ENCODE measurements at places on chromosomes 7 and 10.

DNA sequence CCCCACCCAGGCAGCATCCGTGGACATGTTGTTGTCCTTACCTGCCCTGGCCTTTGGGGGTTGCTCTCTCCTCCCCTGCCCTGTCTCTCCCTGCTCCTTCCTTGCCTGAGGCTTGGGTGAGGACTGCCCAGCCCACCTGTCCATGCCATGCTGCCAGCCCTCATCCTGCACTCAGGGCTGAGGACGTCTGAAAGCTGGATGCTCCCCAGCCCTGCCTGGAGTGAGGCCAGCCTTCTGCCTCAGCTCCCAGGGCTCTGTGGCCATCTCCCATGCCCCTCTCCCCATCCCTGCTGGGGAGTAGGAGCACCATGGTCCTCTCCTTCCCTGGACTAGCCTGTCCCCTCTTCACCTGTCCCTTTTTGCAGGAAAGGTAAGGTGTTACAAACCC is 68.4 kb downstream of the RAMP3 start:
- DNase-seq: no peak

DNA sequence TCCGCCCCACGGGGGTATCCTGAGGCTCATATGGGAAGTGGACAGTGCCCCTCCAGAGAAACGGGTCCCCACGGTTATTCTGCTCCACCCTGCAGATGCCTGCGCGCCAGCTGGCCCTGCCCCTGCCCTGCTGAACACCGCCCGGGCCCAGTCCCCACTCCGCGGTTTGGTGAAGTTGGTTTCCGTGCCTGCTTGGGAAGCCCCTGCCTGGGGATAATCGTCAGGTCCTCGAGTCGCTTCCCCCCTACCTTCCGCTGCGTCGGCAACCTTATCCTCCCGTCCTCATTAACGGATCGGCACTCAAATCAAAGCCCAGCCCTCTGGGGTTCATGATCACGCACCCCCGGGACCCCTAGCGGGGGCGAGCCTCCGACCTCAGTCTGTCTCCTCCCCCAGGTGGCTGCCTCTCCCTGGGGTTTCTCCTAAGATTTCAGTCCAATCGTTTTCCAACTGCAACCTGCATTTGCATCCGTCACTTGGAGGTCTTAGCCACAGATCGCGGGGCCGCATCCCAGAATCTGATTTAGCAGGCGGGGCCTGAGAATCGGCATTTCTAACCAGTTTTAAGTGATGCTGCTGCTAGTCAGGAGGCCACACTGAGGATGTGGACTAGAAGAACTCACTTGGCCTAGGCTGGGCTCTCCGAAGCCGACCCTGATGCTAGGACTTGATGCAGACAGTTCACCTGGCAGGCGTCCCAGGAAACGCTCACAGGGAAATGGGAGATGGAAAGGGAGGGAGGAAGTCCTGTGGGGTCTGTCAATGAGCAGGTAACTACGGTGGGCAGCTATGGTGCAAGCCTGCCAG is 27.6 kb downstream of the WDR86 start:
- DNase-seq: no peak

- DNase-seq: no peak
Observed at GRCh38 chr10:19658131-19658530, 158.1 kb upstream of the PLXDC2 start.

DNA sequence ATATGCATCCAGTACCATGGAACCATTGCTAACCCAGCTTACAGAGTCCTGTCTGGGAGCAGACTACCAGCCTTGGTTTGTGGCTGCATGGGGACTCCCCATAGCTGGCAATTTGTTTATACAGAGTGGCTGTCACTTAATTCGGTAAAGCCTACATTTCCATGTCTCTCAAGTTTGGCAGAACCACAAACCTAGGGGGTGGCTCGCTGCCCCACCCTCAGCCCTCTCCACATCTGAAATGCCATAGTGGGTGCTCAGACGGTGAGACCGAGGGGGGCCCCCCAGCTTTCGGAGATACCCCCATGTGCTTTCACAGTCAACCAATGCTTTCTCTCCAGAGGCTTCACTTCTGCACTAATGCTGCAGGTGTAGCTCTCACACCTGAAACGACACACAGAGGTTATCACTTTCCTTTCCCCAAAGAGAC is 75.5 kb upstream of the KAT6B start:
- no peak for DNase-seq

DNA sequence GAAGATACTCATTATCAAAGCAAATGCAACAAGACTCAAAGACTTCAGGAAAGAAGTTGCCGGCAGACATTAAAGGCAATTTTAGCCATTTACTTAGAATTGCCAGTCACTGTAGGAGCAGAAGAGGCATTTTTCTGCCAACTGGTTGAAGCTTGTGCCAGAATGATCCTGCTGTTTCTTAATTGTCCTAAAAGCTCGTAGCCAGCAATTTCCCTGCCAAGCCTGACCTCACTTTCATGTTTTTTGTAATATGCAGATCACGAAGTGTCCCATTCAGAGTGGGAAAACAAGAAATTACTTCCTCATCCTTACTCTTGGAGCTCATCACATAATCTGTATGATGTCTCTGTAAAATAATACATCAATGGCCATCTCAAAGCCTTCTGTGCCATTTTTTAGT is 130.9 kb upstream of the ANKRD1 start:
- no peak for DNase-seq

GRCh38 chr10:127196282-127197153 is at the start of gene INSYN2A:
TSS of gene INSYN2A (minus strand) at chr10:127196591. CDS start at chr10:127176395, 20,196 bp downstream.
- DNase-seq: peak; percentile 60

DNA sequence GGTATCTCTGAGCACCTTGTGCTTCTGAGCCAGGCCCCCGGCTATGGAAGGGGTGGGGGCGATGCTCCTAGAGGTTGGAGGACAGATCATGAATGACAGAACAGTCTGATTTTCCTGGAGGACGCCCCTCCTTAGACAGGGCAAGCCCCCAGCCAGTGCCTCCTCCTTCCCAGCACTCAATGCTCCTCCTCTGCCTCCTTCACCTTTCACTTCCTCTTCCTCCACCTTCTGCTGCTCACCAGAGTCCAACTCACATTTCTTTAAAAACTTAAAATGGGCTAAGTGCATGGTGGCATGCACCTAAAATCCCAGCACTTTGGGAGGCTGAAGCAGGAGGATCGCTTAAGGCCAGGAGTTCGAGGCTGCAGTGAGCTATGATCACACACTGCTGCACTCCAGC is 71.1 kb upstream of the CUX1 start:
- no peak for DNase-seq

DNA sequence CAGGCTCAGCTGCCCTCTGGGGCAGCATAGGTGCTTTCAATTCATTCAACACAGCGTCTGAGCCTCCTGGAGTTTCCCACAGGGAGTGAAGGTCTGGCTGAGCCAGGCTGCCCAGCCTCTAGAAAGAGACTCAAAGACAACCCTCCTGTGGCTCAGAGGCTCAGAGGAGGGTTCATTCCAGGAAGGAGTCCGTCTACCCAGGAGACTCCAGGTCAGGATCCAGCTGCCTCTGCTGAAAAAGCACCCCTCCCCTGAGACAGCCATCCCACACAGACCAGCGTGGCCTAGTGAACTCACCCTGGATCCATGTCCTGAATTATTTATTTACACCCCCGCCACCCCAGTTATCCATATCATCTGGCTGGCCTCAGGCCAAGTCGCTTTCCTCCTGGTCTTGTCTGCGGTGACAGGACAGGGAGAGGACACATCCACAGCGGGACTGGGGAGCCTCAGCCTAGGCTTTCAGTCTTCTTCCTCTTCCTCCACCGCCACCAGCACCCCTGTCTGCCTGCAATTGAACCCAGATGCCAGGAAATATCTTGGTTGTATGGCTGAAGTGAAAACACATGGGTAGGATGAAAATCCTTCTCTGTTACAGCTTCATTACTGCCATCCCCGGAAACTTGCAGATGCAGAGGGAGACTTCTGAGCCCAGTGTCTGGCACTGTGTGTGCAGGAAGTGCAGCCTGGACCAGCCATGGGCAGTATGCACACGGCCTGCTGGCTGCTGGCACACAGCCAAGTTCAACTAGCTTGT is 44.0 kb upstream of the COL13A1 start:
- DNase-seq: peak; percentile 1

DNA sequence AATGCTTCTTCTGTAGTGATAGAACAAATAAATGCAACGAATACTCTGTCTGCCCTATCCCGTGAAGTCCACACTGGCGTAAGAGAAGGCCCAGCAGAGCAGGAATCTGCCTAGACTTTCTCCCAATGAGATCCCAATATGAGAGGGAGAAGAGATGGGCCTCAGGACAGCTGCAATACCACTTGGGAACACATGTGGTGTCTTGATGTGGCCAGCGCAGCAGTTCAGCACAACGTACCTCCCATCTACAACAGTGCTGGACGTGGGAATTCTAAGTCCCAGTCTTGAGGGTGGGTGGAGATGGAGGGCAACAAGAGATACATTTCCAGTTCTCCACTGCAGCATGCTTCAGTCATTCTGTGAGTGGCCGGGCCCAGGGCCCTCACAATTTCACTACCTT is 45.8 kb downstream of the FIGNL1 start:
- no peak for DNase-seq

- DNase-seq: no peak
Observed at GRCh38 chr7:96931891-96932290, 73.5 kb upstream of the DLX6 start.
